Stimulated activated CD8-positive, alpha-beta memory T cell treated with anti-CD3 and anti-CD28 coated beads, Interleukin-7, amount 100 ng/mL, for 1 hour (primary cell): ENCODE measurements at places on chromosomes 2 and 18.

GRCh38 chr2:73386342-73386868 lies 769 bp downstream of the ALMS1 start:
- DNase-seq: no peak

DNA sequence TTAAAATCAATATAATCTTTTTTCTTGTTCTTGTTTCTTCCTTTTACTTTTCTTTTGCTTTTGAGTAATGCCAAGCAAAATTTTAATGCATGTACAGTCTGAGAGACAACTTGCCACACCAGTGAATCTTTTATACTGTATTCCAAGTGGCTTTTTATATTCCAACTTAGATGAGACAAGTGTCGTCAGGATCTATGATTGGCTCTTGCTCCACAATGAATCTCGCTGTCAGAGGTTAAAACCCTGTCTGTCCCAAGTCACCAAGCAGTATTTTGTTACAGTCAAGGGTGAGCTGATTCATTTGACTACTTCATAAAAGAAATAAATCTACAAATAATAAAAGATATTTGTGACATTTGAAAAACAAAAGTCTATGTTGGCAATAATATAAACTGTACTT lies at the start of gene MSTN:
Gene MSTN (minus strand): TSS at position 129 of the 400 bp plus-strand sequence. CDS start 133 bp downstream, outside the sequence.
- DNase-seq: no peak

DNA sequence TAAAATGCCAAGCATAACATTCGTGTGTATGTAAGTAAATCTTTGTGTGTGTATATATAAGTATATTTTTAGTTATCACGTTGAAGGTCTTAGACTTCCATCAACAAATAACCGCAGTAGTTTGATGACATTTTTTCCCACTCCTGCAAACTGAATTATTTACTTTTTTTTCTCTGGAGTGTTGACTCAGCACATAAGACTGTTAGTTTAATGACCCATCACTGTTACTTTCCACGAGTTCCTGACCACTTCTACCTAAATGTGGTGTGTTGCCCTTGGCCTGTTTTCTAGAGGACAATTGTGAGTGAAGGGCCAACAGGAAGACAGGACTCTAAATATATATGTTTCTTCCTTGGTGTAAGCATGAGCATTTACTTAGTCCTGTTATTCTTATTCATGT lies 71.3 kb upstream of the TXNDC2 start:
- DNase-seq: no peak

DNA sequence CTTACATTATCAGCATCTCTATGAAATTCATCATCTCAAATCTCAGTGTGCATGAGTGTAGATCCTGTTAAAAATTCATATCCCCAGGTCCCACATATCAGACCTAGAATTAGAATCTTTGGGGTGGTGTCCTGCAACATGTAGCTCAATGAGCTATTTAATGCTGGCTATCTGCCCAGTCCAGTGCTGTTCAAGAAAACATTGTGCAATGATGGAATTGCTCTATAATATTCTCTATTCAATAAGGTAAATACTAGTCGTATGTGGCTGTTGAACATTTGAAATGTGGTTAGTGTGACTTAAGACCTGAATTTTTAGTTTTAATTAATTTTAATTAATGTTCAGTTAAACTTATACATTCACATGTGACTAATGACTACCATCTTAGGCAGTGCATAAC lies 127.4 kb downstream of the NOL4 start:
- no peak for DNase-seq

DNA sequence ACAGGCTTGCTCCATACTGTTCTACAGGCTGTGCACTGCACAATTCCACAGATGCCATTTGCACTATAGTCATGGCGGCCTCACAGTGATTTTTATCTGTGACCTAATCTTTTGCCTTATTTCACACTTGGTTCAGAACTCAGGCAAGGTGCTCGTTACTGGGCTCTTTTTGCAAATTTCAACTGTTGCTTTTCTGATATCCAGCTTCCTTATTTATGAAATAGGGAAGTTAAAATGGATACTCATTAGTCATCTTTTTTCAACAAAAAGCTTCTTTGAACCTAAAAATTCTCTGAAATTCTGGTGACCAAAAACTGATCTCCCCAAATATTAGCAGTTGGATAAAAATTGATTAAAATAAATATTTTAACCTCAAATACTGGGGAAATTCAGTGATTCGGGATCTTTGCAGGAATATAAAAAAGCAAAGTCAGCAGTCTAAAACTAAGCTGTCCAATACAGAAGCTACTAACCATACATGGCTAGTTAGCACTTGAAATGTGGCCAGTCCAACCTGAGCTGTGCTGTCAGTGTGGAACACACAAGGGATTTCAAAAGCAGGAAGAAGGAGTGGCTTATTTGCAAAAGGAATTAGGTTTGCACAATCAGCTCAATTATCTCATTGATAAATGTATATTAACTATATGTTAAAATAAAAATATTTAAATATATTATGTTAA lies 134.4 kb downstream of the COL4A4 start:
- DNase-seq: no peak

DNA sequence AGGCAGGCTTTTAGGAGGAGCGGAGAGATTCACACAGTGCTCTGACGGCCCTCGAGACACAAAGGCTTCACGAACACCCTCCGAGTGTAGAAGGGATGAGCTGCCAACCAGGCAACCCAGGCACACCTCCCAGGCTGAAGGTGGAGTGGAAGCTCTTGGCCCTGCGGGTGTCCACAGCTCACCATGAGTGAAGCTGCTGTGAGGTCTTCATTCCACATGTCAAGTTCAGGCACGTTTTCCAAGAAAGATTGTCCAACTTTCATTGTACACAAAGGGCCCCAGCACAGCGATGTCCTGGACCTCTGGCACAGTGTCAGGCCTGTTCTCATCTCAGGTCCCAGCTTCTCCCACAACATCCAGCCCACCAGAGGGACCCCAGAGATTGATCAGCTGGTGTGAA lies 13.4 kb downstream of the PARD6G start:
- no peak for DNase-seq

GRCh38 chr18:68177807-68178702 lies 536.9 kb downstream of the TMX3 start:
- no peak for DNase-seq
